ENCODE measurements at places on chromosomes 11 and 22. TPM values are rescaled to one million over a fixed set of nuclear protein-coding genes. Genes with fewer than 3 reads are reported as not detected.

Gene BARX2
- not detected for total RNA-seq

Gene NCR3LG1
- total RNA-seq, result 26.5 TPM

DNA sequence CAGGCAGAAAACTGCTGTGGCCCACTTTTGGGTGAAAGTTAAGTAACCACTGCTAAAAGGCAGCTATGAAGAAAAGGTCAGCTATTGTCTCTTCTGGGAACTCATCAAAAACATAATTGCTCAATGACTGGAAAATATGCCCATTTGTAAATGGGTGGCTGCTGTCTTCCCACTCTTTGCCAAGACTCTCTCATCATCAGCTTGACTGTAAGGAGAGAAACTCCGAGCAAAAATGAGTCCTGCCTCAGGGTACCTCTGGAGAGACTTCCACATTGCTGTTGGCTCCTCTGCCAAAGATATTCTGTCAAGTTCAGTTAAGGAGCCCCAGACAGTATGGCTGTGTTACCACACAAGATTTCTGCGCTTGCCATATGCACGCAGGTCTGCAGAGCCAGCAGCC is 138.7 kb downstream of the BBOX1 start:
- DNase-seq, result no peak

DNA sequence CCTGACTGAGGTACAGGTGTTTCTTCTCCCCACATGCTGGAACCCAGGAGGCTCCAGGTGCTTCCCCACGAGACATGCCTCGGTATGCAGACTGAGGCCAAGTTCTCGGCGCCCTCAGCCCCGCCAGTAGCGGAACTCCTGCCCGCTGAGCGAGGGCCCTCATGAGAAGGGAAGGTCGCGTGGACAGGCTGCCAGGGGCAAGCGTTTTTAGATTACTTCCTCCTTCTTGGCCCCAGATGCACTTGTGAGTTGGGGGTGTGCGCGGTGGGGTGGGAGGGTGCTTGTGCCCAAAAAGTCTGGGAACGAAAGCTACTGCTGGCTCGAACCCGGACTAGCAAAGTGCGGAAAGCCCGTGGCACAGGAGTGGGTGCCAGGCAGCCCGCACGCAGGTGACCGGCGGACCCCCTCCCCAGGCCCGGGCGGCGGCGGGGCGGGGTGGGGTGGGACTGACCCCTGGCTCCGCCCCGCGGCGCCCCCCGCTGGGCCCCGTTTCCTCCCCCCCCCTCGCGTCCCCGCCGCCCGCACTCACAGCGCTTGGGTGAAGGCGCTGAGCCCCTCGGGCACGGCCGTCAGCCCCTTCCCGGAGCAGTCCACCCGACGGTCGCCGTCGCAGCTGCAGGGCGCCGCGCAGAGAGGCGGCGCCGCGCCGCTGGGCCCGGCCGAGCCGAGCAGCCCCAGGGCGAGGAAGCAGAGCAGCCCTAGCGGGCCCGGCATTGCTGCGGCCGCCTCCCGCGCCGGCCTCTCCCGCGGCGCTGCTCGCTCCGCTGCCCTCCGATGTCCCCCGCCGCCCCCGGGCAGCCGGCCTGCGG is 797 bp downstream of the LGR4 start:
- peak; percentile 82 for DNase-seq

Gene OLFML1
- 33.0 TPM for total RNA-seq

Gene MTFP1
- 5.3 TPM for total RNA-seq

Gene MYOD1
- total RNA-seq, result not detected

GRCh38 chr11:16959602-16960001 is 54.6 kb downstream of the PLEKHA7 start:
- no peak for DNase-seq

GRCh38 chr11:47225552-47226400 is 11.0 kb downstream of the DDB2 start:
- DNase-seq, result no peak

DNA sequence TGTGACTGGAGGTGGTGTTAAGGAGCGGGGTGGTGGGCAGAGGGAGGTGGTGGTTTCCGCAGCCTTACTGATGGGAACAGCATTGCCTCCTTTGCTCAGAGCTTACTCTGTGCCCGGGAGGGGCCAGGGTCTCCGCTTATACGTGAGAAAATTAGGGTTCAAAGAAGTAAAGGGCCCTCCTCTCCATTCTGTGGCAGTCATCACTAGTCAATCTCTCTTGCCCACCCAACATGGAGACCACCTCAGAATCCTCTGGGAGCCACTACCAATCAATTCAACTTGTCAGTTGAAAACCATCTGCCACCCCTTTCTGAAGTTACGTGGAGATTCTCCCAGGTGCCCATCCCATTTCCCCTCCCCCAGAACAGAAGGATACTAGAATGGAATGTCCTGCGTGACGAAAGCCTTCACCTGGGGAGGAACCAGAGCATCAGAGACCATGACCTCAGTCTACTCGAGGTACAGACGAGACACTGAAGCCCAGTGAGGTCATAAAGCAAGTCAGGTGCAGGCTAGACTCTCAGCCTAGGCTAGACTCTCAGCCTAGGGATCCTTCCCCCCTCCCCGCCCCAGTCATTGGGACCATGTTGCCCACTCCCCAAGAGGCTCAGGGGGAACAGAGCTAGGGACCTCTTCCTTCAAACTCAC is 2.0 kb downstream of the SELENOM start:
- DNase-seq, result peak; percentile 68

DNA sequence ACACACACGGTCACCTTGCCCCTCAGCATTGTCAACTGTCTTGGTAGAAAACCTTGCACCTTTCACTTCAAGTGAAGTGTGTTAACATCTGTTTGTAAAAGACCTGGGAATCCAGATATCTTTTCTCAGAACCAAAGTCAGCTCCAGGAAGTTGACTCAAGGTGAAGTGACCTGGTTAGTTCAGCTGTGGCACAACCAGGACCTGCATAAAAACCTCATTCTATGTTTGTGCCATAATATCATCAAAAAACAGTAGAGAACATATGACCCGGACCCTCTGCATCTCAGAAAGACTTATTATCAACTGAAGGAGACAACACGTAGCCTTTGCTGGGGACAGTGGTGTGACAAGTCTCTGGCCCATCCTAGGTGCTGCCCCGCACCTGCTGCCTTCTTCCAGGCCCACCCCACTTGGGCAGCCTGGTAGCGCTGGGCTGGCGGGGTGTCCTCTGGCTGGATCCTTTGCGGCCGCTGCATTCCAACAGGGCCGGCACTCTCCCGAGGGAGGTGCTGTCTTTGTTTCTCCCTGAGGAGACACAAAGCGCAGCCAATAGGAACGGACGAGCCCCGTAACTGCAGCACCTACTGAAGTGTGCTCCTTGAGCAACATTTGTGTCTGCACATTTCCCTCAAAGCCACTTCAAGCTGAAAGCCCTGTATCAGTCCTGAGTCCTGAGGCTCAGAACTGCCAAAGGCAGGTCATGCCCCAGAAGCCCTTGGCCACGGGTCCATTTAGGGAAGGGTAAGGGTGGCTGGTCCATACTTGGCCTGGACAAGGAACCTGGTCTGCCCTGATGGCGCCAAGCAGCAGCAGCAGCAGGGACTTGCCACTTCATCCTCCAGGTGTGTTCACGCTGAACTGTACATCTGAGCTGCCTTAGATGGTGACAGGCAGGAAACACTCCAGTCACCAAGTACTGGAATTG is 25.2 kb downstream of the LRRC74B start:
- peak; percentile 63 for DNase-seq

- DNase-seq, result no peak
These were observed 3.9 kb upstream of the NUP50 start for GRCh38 chr22:45159652-45160462.

- DNase-seq, result peak; percentile 96
These were observed 10.6 kb downstream of the RPL3 start for GRCh38 chr22:39308614-39309363.

Gene PKDREJ
- not detected for total RNA-seq

Gene HORMAD2
- under 0.01 TPM for total RNA-seq

Gene CRYBB2
- not detected for total RNA-seq

DNA sequence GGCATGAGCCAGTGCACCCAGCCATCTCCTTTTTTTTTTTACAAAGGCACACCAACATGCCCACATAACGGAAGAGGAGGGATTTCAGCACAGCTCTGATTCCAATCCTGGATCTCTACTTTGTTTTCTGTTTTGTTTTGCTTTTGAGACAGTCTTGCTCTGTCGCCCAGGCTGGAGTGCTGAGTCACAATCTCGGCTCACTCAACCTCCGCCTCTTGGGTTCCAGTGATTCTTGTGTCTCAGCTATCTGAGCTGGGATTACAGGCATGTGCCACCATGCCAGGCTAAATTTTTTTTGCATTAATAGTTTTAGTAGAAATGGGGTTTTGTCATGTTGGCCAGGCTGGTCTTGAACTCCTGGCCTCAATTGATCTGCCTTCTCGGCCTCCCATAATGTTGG is 28.1 kb downstream of the VSTM5 start:
- no peak for DNase-seq

Gene TMEM9B
- total RNA-seq, result 40.1 TPM

DNA sequence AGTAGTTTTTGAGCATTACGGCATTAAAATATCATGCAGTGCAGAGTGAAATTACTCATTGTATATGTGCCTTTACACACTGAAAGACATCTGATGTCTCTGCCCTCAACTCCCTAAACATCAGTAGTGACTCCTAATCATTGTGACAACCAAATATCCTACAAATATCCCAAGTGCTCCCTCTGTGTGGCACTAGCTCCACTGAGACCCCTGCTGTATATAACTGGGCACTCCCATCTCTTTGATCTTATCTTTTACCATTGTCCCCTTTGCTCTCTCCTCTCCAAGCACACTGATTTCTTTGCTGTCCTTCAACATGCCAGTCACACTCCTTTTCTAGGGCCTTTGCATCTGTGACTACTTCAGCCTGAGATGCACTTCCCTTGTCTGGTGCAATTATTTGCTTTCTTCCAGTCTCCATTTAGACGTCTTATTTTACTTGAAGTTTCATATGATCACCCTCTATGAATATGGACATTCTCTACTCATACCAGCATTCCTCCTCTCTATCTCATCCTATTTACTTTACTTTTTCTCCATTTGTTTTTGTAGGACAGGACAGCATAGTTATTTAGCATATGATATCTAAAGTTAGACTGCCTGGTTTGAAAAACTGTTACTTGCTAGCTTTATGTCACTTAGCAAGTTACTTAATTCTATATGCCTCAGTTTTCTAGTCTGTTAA is 2.4 kb downstream of the SLC5A12 start:
- DNase-seq, result no peak

DNA sequence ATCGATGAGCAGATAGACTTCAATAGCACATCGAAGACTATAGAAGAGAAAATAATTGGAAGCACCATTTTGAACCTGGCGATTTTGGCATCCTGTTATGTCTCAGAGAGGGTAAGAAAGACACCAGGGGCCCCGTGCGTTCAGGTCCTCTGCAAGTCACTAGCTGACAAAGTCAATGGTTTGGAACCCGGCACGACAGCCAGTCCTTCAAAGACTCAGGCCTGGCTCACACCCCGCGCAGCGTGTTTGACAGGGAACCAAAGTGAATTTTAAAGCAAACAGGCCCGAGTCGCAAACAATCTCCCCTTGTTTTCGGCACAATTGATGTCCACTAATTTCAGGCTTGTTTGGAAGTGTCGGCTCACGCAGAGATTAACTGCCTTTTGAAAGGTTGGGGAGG is 716.6 kb downstream of the BRD1 start:
- peak; percentile 5 for DNase-seq

Gene SYTL2
- total RNA-seq, result 19.9 TPM

Gene GNG3
- not detected for total RNA-seq

Gene L3MBTL2
- total RNA-seq, result 21.5 TPM

- DNase-seq, result no peak
These were observed 240.9 kb upstream of the CADM1 start for GRCh38 chr11:115745066-115745465.

GRCh38 chr11:71430166-71430565 is 18.0 kb downstream of the DHCR7 start:
- no peak for DNase-seq

Gene POU2AF2
- total RNA-seq, result not detected

DNA sequence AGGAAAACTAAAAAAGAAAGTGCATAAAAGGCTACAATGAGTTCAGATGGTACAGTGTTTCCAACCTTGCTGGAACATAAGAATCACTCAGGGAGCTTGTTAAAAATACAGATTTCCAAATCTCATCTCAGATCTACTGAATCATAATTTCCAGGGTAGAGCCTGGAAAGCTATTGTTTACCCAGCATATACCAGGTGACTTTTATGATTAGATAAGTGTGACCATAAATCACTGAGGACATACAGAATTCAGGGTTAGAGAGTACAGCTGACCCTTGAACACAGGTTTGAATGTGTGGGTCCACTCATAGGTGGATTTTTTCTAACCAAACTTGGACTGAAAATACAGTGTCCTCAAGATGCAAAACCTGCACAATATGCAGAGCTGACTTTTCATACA is 11.9 kb downstream of the SAAL1 start:
- DNase-seq, result no peak

DNA sequence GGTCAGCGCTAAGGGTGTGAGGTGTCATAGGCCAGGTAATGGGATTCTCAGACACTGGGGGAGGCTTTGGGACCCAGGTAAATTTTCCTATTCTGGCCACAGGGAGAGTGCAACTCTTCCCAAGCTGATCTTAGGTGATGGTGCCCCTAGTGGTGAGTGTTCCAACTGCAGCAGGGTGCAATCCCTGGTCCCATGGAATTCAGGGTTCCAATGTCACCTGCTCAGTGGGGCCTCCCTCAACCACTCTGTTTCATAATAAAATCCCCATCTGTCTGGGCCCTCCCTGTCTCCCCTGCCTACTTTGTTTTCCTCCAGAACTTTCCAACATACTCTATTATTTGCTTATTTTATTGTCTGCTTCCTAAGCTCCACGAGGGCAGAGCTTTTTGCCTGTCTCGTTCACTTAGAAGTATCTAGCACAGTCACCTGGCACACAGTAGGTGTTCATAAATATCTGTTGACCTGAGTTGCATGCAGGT is 2.9 kb upstream of the SGSM1 start:
- peak; percentile 93 for DNase-seq

GRCh38 chr11:66349084-66349386 is 1.6 kb upstream of the B4GAT1 start:
- DNase-seq, result no peak

- DNase-seq, result no peak
These were observed 160.8 kb downstream of the MSANTD4 start for GRCh38 chr11:105861225-105861624.

Gene SYVN1
- total RNA-seq, result 10.3 TPM

Gene IL17RA
- total RNA-seq, result 6.2 TPM

DNA sequence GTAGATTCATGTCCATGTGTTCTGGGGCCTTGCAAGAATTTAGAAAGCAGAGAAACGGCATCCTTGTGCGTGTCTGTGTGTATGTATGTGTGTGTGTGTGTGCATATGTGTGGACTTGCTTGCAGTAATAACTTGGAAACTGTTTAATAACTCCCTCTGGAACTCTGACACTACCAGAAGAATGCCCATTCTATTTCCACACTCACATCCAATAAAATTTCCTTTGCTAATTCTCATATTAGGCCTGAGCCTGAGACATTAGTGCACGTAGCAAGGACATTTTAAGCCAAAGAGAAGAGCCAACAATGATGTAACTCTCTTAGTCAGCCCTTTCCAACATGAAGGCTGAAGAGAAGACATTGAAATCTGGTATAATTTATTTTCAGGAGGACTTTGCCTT is 3.2 kb downstream of the OR4D6 start:
- DNase-seq, result no peak

Gene DDTL
- total RNA-seq, result 1.8 TPM

GRCh38 chr11:27022659-27023251 is 17.9 kb upstream of the BBOX1 start:
- DNase-seq, result no peak

All from osteoblast (primary cell).